ENCODE measurements at places on chromosomes 3 and 15. TPM values are rescaled to one million over a fixed set of nuclear protein-coding genes. Genes with fewer than 3 reads are reported as not detected.

GRCh38 chr3:149120051-149120972 lies 9.1 kb upstream of the HPS3 start:
- DNase-seq: peak; percentile 77

DNA sequence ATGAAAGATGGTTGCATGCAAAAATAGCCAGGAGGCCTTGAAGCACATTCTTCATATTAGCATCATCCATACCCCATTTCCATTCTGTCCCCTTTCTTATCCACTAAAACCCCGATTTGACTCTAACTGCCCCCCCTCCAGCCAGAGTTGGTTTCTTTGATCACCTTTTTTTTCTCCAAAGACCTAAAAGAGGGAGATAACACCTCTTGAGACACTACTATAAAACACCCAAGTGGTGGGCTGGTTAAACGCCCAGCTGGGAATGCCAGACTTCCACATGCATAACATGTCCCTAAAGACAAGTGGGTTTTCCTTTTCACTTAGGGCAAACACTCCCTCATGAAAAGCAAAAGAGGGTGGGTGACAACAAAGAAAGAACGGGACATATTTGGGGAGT lies 133.9 kb upstream of the WNT5A start:
- no peak for DNase-seq

- DNase-seq: peak; percentile 21
These were observed 31.0 kb downstream of the HEG1 start for GRCh38 chr3:125024817-125025216.

DNA sequence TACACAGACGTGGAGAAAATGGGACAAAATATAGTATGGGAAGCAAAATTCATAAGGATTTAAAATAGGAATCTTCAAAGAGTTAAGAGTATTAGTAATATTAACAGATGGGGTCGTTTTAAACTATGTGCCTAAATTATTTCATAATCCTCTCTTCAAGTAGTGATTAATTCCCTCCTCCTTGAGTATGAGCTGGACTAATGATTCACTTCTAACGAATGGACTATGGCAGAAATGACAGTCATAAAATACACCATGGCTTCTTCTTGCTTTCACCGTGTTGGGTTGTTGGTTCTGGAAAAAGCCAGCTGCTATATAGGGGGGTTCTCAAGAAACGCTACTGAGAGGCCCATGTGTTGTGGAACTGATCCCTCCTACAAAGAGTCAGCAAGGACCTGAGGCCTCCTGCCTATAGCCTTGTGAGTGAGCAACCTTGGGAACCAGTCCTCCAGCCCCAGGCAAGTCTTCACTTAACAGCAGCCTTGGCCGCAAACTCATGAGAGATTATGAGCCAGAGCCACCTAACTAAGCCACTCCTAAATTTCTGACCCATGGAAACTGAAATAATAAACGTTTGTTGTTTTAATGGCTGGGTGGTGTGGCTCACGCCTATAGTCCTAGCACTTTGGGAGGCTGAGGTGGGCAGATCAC lies 64.8 kb upstream of the ABHD2 start:
- no peak for DNase-seq

DNA sequence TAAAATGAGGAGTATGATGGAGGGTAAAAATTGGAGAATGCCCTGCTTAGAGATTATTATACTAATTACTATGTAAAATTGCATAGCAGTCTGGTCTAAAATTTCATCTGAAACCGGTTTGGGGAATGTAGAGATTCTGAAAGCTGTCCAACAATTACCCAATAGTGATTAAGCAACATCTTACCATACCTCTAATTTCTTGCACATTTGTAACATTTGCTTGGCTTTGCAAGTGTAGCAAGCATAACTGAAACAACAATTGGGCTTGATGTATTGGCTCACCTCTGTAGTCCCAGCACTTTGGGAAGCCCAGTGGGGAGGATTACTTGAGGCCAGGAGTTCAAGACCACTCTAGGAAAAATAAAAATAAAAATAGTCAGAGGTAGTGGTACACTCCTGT lies 17.4 kb downstream of the AADACL2 start:
- no peak for DNase-seq

DNA sequence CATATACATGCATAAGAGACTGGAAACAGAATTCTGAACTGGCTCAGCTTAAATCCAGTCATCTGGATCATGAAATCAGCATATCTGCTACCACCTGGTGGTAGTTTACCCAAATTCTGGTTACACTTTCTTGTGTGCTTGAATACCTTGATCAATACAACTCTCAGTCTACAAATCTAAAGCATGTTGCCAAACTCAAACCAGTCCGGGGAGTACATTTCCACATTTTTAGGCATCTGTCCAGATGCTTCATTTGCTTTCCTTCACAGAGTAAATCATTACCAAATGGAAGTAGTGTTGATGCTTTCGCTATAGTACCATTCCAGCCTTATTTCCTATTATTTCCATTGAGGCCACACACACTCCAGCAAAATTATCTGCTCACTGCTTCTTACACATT lies 126.4 kb downstream of the P2RY1 start:
- DNase-seq: peak; percentile 30

DNA sequence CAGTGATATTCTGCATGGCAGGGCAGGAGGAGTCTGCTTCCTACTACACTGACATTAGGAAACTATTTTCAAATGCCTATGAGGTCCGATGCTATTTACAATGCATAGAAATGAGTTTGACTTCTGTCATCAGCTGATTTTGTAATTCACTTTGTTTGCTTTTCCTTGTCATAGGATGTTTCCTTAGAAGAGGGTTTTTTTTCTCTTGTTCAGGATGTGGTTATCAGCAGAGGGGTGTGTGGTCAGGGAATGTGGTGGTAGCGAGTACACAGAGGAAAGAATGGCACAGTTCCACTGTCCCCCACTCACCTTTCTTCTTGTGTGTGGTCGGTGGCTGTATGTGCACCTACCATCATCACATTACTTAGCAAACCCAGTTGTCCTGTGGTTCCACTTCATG lies 231.5 kb downstream of the LRTM1 start:
- DNase-seq: no peak

- no peak for DNase-seq
These were observed 181.4 kb downstream of the CACNA2D3 start for GRCh38 chr3:54303517-54304375.

- DNase-seq: peak; percentile 50
These were observed 27.9 kb upstream of the ACKR4 start for GRCh38 chr3:132569153-132569552.

DNA sequence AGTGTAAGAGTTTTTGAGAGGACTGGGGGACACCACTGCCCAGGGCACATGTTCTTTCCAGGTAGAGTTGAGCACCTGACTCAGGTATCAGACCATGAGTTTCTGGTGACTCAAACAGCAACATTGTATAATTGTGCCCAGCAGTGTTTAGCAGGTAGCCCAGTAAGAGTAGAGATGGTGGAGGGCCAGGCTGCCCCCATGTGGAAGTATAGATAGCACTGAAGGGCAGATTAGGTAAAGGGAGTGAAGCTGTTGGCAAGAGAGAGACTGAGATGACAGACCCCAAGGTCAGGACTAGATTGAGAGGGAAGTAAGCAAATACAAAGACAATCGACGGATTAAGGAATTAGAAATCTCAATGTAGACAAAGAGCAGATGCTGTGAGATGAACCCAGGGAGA lies 74.6 kb downstream of the TRIM42 start:
- DNase-seq: no peak

GRCh38 chr3:99783011-99783573 lies 34.6 kb upstream of the CMSS1 start:
- no peak for DNase-seq

- DNase-seq: peak; percentile 66
These were observed 69.6 kb downstream of the ASB7 start for GRCh38 chr15:100671858-100672543.

DNA sequence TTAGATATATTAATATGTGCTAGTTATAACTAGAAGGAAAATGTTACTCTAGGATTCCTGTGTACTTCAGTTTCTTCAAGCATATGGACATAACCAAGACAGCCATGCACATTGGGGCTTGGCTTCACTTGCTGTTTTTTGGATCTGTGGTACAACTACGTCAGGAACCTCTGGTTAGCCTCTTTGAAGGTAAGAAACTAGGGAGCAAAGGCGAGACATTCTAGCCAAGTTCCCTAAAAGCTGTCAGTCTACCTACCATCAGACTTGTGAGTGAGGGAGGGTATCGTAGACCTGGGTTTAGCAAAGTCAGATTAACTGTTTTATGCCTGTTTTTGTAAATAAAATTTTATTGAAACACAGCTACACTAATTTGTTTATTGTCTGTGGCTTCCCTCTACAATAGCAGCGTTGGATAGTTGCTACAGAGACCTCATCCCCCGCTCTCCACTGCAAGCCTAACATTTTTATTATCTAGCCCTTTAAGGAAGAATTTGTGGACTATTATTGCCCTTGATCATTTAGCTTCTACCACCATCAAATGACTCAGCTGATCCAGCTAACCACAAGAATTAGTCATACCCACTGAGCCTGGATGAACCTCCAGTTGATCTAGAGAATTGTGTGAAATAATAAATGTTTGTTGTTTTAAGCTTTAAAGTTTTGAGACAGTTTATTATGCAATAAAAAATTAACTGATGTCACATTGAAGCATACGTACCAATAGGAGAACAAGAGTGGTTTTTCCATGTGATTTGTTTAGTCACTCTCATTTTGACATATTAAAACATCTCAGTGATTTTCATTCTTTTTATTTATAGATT lies 58.1 kb downstream of the RSRC1 start:
- no peak for DNase-seq

DNA sequence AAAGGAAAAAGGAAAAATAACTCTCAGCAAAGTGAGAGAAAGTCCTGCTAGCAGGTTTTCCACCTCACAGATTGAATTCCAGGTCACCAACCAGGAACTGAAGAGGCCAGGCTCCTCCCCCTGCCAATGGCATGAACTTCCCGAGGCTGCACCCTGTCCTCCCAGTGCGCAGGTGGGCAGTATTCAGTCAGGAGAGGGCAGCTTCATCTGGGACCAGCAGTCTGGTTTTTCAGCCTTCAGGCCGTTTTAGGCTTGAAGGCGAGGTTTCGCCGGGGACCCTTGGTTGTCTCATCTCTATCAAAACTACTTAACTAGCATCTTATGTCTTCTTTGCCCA lies 41.2 kb downstream of the TRAT1 start:
- DNase-seq: no peak

GRCh38 chr3:53748512-53749271 lies 97.5 kb downstream of the CHDH start:
- no peak for DNase-seq

DNA sequence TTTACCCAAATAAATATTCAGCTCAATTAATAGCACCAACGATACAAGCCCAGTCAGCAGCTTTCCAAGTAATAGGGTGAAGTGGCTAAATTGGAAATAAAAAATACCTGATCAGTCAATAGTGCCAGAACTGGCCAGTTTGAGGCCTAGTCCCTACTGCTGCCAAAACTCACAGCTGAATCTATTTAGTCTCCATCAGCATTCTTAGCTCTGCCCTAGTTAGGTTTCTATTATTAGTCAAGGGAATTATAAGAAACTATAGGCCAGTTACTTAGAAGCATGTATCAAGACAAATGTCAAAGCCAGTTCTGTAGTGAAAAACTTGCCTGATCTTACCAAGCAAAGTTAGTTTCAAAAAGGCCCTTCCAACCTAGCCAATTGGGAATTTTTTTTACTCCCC lies 146.2 kb upstream of the ZBTB20 start:
- no peak for DNase-seq

DNA sequence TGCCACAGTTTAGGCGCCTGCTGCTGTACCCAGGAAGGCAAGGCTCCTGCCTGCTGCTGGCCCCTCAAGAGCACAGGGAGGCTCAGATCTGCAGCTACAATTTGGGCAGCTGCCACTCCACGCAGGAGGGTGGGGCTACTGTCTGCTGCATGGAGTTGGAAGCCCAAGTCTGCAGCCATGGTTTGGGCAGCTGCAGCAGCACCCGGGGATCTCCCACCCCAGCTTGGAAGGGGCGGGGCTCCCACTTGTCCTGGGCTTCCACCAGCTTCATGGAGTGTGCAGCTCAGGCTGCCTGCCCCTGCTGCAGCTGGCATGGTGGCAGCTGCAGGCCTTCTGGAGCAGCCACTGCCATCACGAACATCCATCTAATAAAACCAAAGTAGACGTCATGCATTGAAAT lies 512.9 kb downstream of the PYDC2 start:
- DNase-seq: no peak

GRCh38 chr3:111548756-111549155 lies 6.8 kb downstream of the CD96 start:
- no peak for DNase-seq

- no peak for DNase-seq
These were observed 25.5 kb downstream of the FAN1 start for GRCh38 chr15:30929064-30929669.

DNA sequence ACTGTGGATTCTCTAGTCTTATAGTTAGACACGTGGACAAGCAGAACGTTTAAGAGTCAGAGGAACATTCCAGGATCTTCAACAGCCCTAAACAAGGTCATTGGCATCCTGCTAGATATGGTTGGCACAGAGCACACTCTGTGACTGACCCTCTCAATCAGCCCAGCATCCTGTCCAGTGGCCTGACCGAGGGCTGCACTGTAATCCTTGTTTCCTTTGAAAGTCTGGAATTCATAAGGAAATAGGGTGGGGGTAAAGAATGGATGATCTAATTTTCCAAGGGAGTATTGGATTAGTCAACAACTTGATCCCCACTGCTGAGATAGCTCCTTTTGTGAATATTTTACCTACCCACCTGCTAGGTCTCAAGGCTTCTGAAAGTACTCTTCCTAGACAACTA lies 94.5 kb upstream of the DLG1 start:
- no peak for DNase-seq

GRCh38 chr15:39920510-39921273 lies 626 bp upstream of the GPR176 start:
- DNase-seq: peak; percentile 87

DNA sequence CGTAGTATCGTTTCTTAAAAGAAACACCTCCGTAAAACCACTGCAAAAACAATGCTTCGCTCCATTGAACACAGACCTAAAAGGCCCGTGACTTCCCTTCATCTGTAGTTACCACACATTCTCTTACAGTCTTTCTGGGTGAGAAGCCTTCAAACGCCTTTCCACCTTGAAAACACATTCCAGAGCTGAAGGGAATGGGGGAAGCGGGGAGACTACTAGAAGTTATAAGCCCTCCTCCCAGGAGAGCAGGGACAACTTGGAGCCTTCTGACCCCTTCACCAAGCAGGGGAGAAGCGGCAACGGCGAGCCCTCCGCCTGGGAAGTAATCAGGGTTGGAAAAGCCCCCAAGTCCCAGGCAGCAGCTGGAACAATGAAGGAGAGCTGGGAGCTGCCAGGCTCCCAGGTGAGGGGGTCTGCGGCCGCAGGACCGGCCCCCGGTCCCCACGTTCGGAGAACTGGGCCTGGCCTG lies 461 bp downstream of the SECISBP2L start:
- DNase-seq: no peak

GRCh38 chr3:149579838-149580542 lies 77.8 kb downstream of the WWTR1 start:
- DNase-seq: no peak

Gene MGLL
- 33.4 TPM for total RNA-seq

Gene TNFSF10
- total RNA-seq: 84.3 TPM

Gene ANKUB1
- total RNA-seq: under 0.01 TPM

Gene ISG20
- 36.8 TPM for total RNA-seq

Gene TM4SF18
- 366 TPM for total RNA-seq

Gene PRRT3
- total RNA-seq: 0.51 TPM

Gene CD200R1
- total RNA-seq: not detected

Gene ERICH6
- total RNA-seq: under 0.01 TPM

Gene RASSF1
- total RNA-seq: 12.6 TPM

Gene CADPS
- total RNA-seq: not detected

Gene SYNPR
- total RNA-seq: not detected

Gene IMPG2
- total RNA-seq: 0.26 TPM

Gene ALG1L2
- not detected for total RNA-seq

Gene SLC28A1
- total RNA-seq: under 0.01 TPM

All from dermis microvascular lymphatic vessel endothelial cell (primary cell).